ENCODE measurements at places on chromosomes 2 and 18.

GRCh38 chr2:104049438-104049837 is 804.5 kb upstream of the POU3F3 start:
- no peak for DNase-seq

GRCh38 chr18:7360606-7361170 is 129.8 kb downstream of the LRRC30 start:
- DNase-seq: no peak

- DNase-seq: no peak
Measured at GRCh38 chr2:71863396-71863795, 284.3 kb downstream of the CYP26B1 start.

GRCh38 chr2:88232074-88232782 is 62.1 kb downstream of the THNSL2 start:
- DNase-seq: no peak

DNA sequence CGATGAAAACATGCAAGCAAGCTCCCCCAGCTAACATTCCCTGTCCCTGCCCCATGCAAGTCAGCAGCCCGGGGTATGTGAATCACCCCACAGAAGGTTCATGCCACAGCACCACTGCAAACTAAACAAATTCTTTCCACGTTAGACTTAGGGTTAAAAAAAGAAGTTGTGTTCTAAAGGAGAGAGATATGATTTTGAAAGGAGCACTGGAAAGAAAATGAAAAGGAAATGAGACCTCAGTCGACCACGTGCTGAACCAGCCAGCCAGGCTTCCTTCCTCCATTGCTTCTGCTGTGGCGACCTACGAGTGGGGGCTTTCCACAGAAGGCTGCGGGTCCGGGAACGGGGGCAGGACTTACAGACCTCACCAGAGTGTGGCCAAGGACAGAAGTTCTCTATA is 52.0 kb downstream of the ARL4C start:
- no peak for DNase-seq

DNA sequence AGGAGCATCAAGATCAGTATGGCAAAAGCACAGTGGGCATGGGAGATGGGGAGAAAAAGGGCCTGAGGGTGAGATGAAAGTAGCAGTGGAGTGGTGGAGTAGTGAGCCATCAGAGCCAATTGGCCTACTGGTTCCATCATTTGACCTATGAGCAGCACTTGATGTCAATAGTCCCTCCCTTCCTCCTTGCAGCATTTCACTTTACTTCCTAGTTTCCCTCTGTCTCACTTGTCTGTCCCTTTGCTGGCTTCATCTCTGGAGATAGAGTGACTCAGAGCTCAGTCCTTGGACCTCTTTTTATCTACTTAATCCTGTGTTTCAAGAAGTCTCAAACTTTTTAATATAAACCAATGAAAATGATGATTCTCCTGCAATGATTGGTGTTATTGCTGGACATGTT is 32.1 kb downstream of the FBXO48 start:
- DNase-seq: no peak

DNA sequence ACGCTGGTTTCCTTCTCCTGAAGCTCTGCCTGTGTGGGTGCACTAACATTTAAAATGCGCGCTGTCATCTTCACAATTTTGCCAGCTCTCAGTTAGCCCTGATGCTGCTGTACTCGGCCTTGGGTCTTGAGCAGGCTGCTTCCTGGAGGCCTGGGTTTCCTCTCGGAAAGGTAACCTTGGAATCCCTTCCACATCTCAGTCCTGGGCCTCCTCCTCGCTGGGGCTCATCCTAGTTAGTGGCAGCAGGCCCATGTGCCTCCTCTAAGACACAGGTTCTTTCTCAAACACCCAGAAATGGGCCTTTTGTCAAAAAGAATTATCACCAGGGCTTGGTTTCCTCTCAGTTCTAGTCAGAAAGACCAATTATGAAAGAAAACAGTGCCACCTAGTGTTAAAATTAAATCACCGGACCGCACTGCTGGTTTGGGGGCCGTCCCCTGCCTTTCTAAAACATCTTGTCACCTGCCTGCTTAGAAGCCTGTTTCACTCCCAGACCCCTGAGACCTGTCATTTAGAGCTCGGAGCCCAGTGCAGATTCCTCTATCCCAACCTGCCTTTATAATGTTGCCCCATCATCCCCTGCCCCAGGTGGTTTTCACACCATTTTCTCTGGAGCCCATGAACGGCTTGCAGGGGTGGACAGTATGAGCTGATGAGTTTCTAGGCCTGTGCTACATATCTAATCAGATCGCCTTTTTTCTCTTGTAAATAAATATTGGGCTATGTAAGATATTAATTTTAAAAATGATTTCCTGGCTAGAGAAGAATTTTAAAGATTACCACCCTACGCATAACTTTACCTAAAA is 42.4 kb downstream of the HK2 start:
- DNase-seq: peak; percentile 8

- DNase-seq: no peak
Measured at GRCh38 chr2:108575132-108575966, 41.1 kb downstream of the LIMS1 start.

DNA sequence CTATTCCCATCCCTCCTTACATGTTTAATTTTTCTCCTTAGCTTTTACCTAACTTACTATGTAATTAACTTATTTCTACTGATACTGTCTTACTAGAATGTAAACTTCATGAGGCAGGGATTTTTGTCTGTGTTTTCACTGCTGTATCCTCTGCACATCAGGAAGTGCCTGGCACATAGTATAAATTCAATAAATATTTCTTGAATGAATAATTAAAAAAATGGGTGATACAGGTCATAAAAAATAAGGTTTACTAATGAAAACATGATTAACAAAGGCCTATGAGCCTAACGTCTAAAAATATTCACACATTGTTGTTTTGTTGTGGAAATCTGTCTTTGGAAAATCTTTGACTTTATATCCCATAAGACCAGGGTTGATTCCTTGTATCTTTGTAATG is 4.5 kb downstream of the RBKS start:
- DNase-seq: no peak

GRCh38 chr2:42954227-42954962 is 162.0 kb upstream of the HAAO start:
- no peak for DNase-seq

DNA sequence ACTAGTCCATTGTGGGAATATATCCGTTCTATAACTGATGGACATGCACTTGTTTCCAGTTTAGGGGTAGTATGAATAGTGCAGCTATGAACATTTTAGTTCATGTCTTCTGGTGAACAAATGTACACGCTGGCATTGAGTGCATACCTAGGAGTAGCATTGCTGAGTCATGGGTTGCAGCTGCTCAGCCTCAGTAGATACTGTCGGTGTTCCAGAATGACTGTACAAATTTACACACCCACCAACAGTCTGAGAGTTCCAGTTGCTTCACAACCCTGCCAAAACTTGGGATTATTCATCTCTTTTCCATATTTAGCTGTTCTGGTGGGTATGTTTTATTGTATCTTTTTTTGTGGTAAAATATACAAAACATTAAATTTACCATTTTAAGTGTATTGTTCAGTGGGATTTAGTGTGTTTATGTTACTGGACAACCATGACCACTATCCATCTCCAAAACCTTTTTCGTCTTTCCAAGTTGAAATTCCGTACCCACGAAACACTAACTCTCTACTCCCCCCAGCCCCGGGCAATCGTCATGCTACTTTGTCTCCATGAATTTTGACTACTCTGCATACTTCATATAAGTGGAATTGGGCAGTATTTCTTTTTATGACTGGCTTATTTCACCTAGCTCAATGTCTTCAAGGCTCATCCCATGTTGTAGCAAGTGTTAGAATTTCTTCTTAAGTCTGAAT is 281.0 kb downstream of the PRKCE start:
- DNase-seq: no peak

GRCh38 chr2:217362286-217362685 is 502.4 kb upstream of the TNP1 start:
- no peak for DNase-seq

GRCh38 chr2:159904127-159904958 is 106.3 kb upstream of the CD302 start:
- DNase-seq: peak; percentile 82

GRCh38 chr18:55582325-55582724 is 5.7 kb downstream of the TCF4 start:
- DNase-seq: no peak

GRCh38 chr2:100529176-100529575 is 33.6 kb upstream of the PDCL3 start:
- DNase-seq: no peak
